Activated CD8-positive, alpha-beta memory T cell treated with anti-CD3 and anti-CD28 coated beads for 48 hours (primary cell): ENCODE measurements at places on chromosomes 3 and 15.

DNA sequence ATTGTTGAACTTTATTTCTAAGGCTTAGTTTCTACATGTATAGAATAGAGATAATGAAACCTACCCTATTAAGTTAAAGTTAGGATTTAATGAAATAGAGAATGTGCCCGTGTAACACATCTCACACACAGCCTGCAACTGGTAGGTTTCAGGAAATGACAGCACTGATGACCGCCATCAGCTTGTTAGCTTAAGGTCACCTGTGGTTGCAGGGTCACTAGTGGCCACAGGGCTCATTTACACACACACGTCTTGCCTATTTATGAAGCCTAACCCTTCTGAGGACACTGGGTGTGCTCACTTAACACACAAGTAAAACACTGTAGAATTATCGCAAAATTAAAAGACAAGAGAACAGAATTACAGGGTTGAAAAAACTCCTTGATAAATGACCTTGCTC lies 20.1 kb downstream of the CHRM5 start:
- no peak for DNase-seq

DNA sequence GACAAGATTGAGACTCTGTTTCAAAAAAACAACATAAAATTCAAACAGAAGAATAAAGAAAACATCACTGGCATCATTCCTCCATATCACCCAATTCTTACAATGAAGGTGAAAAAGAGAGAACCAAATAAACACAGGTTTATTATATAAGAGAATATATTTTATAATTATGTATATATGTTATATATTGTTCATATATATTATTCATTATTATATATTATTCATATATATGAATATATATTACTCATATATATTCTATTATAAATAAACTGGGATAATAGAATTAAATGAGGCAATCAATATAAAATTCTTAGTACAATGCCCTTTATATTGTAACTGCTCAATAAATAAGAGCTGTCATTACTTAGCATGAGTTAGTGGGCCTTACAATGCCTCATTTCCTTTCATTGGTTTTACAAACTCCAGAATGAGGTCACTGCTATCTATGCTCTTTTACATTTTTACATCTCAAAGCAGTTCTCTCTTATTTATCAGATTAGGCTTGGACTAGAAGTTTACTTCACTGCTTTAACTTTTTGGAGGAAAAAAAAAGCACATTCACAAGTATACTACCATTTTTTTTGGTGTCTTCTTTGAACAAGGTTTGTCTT lies 135.5 kb upstream of the TTC14 start:
- no peak for DNase-seq

DNA sequence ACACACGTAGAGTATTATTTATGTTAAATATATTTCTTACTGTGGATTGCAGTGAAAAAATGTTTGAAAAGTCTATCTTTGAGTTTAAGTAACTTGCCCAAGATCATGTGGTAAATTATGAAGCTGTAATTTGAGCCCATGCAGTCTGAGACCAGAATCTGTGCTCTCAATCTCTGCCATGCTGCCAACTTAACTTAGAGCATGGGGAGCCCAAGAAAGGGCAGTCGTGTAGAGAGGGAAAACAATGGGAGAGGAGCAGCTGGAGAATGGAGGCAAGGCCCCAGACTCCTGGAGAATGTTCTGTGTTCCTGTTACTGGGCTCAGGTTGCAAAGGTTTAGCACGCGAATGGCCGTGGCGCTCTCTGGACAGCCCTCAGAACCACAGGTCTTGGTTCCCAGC lies 311.6 kb upstream of the RASGRP1 start:
- no peak for DNase-seq

- no peak for DNase-seq
These were observed 33.2 kb downstream of the CDCP1 start for GRCh38 chr3:45112939-45113338.

DNA sequence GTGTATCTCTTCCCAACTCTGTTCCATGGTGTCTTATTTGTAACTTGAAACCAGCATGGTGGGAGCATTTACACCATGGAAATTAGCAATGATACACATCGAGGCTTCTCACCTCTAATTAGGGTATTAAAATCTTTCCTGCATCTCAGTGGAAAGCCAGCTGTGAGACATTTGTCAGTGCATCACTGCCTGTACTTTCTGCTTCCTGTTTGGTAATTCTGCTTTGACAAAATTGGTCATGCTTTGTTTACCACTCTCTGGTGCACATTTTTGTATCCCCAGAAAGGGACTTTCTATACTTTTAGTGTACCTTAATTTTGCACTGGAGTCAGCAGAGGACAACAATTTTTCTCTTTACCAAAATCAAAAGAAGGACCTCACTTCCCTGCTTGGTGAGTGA lies 402.1 kb downstream of the PDCD6IP start:
- DNase-seq, result no peak

DNA sequence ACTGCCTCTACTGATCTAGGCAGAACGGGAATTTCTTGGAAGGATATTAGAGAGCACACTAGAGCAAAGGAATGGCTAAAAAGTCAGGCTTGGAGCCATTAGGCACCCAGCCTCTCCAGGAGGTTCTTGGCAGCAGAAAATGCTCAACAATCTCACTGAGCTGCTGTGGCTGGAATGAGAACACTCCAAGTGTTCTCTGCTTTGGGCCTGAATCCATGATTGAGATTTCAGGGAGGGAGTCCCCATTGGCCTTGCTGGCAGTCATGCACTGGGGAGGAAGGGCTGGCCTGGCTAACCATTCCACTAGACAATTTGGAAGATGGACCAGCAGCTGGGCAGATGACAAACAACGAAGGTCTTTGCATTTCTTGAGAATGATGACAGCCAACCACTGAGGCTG lies 362.6 kb downstream of the SHQ1 start:
- DNase-seq, result no peak

DNA sequence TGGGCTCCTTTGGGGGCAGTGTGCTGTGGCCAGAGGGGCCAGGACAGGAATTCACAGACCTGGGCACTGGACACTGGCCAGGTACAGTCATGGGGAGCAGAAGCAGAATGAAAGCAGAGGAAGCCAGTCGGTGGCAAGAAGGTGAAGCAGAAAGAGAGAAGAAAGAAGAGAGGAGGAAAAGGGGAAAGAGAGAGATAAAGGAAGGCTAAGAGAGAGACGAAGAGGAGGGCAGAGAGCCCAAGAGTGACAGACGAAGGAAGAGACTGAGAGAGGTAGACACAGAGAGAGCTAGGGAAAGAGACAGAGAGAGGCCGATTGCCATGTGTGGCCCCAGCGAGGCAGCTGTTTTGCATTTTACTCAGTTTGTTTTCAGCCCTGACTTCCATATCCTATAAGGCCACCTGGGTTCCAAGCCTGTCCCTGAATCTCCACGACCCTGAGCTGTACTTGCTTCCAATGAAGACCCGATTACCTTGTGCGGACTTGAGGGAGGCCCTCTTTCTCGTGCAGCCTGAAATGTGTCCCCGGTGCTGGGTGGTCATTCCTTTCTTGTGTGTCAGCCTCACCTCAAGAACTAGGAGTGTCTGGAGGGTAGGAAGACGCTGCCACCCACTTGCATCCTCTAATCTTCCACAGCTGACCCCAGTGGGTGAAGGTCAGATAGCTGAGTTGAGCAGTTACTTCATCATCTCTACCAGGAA lies 73.9 kb downstream of the LSM3 start:
- no peak for DNase-seq

- no peak for DNase-seq
These were observed 13.0 kb downstream of the FNDC3B start for GRCh38 chr3:172052405-172052804.

GRCh38 chr3:64120876-64121275 lies 97.6 kb upstream of the PSMD6 start:
- DNase-seq, result no peak

DNA sequence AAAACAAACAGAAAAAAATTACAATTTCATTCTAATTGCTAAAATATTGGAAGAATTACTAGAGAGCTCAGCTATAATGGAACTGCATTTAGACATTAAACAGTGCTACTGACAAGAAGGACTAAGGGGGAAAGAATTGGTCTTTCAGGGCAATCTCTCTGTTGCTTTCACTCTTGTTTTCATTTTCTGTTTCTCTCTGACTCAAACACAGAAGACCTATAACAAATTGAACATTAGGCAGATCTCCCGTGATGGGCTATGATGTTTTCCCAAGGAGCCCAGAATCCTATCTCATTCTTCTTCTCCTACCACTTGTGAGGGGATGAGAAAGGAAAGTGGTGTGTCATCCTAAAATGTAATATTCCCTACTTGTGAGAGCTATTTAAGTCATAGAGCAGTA lies 358.0 kb upstream of the TGFBR2 start:
- DNase-seq, result no peak

DNA sequence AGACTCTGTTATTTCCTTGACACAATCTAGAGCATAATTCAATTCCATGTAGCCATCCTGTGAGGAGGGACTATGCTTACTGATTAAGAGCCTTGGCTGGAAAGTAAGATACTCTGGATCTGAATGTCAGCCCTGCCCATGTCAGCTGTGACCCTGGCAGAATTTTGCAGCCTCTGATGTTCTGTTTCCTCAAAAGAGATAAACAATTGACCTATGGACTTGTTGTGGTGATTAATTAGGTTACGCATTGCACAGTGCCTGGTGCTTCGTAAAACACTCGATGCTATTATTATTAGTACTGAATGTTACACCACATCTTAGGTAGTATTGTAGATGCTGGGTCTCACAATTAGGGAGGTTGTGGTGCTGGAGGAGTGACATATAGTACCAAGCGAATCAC lies 161.3 kb upstream of the MEIS2 start:
- DNase-seq, result no peak

GRCh38 chr15:84828086-84828908 lies 11.1 kb downstream of the ALPK3 start:
- no peak for DNase-seq
